Immature natural killer cell (primary cell): ENCODE measurements at places on chromosomes 5 and 9.
A peak's percentile ranks its signal among the peaks of the same experiment; 100 is the strongest.

DNA sequence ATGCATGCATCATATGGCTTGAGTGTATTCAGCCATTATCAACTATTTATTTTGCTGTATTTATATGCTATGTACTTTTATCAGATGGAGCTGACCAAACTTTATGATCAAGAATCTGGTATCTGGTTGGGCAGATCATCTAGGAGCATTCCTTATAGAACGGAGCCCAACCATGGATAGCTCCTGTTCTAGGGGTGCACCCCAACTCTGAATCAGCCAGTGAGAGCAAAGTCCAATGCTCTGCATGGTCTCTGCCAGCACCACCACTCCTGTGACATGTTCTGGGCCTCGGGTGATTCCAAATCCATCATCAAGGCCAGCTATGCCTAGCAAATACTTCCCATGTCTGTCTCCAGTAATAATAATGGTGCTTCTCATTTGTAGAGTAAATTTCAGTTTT lies 517.5 kb downstream of the AGTPBP1 start:
- DNase-seq = no peak

DNA sequence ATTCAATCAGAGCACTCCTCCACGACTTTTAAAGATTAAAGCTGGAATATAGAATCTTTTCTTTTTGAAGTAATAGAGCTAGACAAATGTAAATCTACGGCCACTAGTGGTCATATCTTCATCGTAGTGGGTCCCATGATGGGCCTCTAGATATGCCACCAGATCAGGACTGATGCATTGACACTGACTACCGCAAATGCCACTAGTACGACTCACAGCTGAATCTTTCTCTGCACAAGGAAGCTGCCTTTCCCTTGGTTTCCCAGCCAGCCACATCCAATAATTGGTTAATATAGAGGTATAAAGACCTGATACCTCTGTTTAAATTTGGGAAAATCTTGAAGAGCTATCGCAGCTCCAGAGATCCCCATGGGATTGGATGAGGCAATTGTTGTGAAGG lies 37.8 kb upstream of the ADRB2 start:
- no peak for DNase-seq

DNA sequence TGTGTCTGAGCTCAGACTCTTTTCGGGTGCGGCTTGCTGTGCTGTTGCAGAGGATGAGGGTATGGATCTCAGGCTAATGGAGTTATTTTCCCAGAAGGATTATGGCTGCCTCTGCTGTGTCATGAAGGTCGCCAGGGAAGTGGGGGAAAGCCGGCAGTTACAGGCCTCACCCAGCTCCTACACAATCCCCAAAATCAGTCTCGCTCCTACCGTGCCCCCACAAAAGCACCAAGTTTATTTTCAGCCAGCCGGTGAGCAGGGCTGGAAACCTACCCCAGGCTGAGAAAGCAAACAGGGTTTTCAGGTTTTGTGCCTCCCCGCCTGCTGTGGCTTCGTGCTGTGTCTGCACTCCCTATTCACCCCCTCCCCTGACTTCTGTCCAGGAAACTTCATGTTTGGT lies 113.3 kb downstream of the SLC24A2 start:
- no peak for DNase-seq

GRCh38 chr9:16308645-16309044 lies 561.8 kb downstream of the BNC2 start:
- DNase-seq = no peak

DNA sequence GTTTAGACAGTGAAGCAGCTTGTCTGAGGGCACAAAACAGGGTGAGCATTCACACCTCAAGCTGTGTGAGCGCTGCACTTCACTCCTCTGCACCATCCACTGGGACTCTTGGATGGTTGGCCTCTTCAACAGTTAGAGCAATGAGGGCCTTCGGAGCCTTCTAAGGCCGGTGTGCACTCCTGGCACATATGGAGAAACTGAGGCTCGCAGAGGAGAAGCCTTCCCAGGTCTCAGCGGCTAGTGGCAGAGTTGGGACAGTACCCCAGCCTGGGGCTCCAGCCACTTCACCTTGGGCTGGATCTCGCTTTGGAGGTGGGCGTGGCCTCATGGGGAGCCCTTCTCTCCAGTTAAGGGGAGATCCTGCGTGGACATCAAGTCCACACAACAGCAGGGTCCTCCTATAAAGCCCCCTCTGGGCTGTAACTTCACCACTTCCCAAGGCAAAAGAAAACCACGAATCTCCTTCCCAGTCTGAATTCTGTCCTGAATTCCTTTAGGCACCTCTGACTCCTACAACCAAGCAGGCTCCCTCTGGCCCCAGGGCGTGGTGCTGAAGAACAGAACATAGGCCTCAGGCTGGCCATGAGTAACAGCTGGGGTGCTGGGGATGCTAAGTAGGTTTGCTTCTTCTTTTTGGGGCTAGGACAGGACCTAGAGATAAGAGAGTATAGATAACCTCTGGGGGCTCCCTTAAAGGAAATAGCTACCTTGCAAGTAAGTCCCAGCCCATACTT lies 30.5 kb upstream of the CSF1R start:
- no peak for DNase-seq

GRCh38 chr5:65012301-65012892 lies 243.7 kb downstream of the CWC27 start:
- no peak for DNase-seq

GRCh38 chr5:154517181-154517580 lies 39.2 kb upstream of the HAND1 start:
- DNase-seq = no peak

DNA sequence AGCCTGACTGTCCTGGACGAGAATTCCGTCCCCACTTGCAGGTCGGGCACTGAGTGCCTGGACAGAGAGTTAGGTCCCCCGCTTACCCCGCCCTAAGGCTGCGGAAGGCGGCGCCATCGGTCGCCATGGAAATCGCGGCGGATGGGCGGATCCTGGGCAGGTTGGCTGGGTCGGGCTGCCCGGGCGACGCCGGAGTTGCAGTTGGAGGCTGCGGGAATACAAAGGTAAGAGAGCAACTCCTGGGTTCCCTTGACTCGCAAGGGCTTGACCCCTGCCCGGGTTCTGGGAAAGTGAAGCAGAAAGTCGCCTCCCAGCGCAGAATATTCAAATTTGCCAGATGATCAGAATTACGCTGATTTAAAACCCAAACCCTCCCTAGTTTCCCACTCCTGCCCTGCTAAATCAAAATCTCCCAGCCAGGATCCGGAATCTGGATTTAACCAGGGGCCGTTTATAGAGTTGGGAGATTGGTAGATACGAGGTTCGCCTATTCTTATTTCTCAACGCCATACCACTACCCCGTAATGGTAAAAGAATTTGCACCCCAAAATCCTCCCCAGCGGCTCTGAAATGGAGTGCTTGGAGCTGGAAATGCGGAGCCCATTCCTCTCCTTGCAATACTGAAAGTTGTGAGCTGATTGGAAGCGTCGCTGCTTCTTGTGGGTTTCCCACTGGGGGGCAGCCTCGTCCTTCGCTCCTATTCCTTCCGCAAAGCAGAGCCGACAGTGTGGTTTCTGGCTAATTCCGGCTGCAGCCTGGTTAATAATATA lies 156.4 kb upstream of the RASEF start:
- no peak for DNase-seq

DNA sequence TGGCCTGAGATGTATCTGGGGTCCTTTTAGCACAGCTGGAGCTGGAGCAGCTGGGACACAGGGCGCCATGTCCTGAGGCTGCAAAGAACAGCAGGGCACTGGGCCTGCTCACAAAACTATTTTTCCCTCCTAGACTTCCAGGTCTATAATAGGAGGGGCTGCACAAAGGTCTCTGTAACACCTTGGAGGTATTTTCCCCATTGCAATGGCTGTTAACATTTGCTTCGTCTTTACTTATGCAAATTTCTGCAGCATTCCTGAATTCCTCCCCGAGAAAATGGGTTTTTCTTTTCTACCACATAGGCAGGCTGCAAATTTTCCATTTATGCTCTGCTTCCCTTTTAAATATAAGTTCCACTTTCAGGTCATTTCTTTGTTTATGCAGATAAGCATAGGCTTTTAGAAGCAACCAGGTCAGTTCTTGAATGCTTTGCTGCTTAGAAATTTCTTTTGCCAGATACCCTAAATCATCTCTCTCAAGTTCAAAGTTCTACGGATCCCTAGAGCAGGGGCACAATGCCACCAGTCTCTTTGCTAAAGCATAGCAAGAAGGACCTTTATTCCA lies 130.8 kb downstream of the PCSK1 start:
- no peak for DNase-seq

- DNase-seq = no peak
These were observed 1092.6 kb upstream of the CDH6 start for GRCh38 chr5:30100929-30101328.

DNA sequence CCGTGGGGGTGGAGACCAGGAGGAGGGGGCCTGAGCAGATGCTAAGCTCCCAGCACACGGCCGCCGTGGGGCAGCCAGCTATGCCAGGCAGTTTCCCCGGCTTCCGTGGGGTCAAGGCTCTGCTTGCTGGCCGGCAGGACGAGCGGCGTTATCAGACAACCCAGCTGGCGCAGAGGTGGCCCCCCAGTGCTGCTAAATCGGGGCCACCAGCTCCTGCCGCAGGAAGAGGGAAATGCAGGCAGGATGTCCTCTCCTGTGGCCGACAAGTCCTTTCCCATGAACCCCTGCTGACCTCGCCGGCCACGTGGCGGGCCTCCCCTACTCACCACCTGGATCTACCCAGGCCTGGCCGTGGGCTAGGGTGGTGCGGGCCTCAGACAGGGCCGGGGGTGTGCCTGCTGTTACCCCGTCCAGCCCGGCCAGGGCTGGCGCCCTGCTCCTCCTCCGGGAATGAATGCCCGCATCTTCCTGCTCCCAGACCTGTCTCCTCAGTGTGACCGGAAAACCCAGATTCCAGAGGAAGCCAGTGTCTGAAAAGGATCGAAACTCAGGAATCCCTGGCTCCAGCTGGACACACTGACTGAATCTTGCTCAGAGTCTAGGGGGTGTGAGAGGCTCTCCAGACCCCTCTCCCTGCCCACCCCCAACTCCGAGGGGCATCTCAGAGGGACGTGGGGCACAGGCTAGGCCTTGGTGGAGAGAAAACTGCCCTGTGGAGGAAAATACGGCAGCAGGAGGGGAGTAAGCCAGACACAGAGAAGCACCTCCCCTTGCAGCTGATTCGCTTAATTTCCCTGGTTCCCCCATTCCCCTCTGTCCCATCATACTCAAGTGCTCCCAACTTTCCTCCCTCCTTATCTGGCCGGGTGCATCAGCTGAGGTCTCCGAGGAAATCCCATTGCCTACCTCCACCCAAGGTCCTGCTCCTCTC lies 3.9 kb downstream of the FLT4 start:
- no peak for DNase-seq

DNA sequence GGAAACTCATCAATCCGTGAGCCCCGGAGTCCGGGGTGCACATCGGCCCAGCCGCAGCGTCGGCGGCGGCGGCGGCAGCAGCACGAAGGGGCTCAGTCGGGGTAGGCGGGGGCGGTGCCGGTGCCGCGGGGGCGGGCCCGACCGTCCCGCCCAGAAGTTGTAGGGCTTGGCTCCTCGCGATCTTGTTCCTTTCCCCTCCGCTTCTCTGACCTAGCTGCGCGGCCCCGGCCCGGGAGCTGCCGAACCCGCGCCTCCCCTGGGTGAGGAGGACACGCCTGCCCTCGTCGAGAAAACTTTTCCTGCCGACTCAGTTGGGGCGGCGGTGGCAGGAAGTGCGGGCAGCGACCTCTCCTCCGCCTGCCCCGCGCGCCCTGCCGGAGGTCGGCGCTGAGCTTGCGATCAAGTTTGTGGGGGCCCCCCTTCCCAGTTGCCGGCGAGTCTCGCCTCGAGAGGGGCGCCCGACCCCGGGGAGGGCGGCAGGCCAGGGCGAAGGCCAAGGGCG lies at the start of gene MAN2A1:
MAN2A1 (plus strand) TSS at position 188 of the 502 bp plus-strand sequence. CDS start 491 bp downstream, outside the sequence.
- peak; percentile 73 for DNase-seq

- no peak for DNase-seq
These were observed 82.2 kb upstream of the ICE1 start for GRCh38 chr5:5340206-5340729.

DNA sequence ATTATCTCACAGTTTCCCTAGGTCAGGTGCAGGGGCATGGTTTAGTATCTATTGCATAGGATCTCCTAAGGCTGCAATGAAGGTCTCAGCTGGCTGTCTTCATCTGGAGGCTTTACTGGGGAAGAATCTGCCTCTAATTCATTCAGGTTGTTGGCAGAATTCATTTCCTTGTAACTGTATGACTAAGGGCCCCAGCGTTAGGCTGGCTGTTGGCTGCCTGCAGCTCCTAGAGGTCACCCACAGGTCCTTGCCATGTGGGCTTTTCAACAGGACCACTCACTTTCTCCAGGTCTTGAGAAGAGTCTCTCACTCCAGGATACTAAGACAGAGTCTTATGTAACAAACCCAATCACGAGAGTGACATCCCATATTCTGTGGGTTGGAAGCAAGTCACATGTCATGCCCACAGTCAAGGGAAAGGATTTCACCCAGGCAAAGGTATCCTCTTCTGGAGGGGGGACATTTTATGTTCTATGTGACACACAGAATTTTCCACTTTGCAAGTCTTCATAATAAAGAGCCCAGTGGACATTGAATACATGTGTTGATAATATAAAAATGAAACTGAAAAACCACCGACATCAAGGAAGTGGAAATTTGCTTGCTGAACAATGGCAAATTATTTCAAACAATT lies 38.2 kb downstream of the HMHB1 start:
- DNase-seq = no peak

GRCh38 chr5:150184990-150185912 lies 4.6 kb upstream of the SLC6A7 start:
- no peak for DNase-seq

- DNase-seq = no peak
These were observed 10.2 kb upstream of the SLC25A51 start for GRCh38 chr9:37914154-37914551.

GRCh38 chr5:6979061-6979460 lies 265.8 kb downstream of the TENT4A start:
- no peak for DNase-seq

GRCh38 chr9:109455391-109455790 lies 42.7 kb downstream of the PTPN3 start:
- DNase-seq = no peak

GRCh38 chr5:151158287-151158661 lies 695 bp upstream of the ANXA6 start:
- no peak for DNase-seq

DNA sequence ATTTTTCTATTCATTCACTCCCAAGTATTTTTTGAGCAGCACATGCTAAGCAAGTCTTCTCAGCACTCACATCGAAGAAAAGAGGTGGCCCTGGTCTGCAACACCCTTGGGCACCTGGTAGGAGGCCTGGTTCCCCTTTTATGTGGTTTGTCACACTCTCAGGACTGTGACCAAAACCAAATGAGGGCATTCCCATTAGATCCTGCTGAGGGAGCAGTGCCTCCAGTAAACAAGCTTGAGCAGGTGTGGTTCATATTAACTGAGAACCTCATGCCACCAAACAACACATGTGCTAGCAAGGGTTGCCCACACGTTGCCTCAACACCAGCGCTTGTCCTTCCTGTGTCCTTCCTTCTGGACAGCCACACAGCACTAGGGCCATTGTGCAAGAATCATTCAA lies 26.9 kb upstream of the SYK start:
- DNase-seq = peak; percentile 19

DNA sequence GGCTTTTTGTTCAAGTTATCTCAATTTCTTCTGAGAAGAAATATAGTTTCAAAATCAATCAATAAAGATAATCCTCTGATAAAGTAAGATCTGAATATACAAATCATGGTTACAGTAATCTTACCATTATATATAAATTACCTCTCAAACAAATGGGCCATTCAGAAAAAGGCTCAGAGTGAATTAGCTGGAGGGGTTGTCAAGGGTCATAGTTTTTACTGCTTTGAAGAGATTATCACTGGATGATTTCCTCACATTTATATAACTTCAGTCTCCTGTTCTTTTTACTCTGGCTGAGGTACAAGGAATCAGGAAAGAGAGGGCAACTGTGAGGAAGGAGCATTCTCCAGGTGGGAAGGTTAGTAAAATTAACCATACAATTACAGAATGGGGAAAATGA lies 148.6 kb upstream of the ELL2 start:
- no peak for DNase-seq

GRCh38 chr5:117191251-117191650 lies 616.6 kb upstream of the SEMA6A start:
- no peak for DNase-seq
